ENCODE measurements at places on chromosomes 5 and 9.

- peak; percentile 67 for DNase-seq
Measured at GRCh38 chr9:122348288-122348777, 22.5 kb upstream of the PTGS1 start.

DNA sequence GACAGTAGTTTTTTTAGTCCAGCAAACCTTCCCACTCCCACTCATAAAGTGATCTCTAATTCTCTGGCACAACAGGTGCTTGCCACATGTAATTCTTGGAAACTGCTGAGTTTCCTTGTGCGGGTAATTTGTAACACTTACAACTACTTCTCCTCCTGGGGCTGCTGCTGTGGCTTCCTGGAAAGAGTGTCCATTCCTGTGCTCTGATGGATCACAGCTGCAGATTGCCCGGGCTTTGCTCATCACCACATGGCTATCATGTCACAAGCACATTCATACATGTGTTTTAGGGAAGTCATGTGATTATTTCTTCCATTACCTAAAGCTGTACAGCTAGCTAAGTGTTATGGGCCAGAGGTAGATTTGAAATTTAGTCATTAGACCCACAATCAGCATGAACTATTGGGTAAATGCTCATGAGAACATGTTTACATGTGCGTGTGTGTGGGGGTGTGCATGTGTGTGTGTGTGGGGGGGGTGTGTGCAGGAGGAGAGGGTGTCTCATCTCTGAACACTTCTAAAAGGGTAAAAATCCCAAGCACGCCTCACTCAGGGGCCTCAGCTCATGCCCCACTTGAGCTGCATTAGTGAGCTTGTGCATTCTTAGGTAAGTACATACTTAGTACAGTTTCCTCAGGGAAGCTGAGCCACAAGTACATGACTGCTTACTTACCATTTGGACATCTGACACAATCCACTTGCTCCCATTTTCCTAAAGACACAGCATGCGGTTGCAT is 118.1 kb upstream of the CCDC112 start:
- DNase-seq, result no peak

GRCh38 chr9:137191691-137192447 is 3.4 kb downstream of the SSNA1 start:
- no peak for DNase-seq

DNA sequence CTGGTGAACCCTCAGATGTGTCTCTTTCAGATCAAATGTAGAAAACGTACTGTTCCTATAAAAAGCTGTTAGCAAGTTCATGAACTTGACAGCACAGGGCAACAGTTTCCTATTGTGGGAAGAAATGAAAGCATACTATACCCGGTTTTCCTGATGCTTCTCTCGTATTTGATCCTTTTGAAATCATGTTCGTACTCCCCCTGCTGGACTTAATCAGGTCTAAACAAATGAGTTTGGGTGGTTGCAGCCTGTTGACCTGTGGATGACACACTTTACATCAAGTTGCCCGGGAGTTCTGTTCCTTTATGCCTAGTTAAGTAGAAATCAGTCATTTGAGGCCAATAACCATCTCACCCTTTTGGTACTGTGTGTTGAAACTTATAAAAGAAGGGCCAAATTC is 1992.3 kb downstream of the MAT2B start:
- peak; percentile 35 for DNase-seq

DNA sequence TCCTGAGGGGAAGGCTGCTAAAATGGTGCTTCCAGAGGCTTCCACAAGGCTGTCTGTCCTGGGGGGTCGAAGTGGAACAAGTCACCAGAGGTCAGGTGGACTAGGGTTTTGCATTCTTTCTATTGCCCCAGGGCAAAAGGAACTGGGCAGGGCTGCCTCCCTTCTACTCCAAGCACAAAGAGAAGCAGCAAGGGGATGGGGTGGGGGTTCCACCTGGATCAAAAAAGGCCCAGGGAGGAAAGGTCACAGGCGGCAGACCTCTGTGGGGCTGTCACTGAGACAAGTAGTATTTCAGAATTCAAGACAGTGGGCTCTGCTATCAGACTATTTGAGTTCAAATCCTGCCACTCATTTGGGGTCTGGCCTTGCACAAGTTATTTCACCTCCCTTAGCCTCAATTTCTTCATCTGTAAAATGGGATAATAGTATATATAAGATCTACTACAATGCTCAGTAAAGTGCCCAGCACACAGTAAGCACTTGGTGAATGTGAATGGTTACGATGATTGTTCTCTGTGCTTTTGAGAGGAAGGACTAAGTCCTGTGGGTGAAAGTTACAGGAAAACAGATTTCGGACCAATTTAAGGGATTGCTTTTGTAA is 1.9 kb upstream of the ARSI start:
- no peak for DNase-seq

- DNase-seq, result no peak
Measured at GRCh38 chr9:35510754-35511428, 21.0 kb downstream of the RUSC2 start.

DNA sequence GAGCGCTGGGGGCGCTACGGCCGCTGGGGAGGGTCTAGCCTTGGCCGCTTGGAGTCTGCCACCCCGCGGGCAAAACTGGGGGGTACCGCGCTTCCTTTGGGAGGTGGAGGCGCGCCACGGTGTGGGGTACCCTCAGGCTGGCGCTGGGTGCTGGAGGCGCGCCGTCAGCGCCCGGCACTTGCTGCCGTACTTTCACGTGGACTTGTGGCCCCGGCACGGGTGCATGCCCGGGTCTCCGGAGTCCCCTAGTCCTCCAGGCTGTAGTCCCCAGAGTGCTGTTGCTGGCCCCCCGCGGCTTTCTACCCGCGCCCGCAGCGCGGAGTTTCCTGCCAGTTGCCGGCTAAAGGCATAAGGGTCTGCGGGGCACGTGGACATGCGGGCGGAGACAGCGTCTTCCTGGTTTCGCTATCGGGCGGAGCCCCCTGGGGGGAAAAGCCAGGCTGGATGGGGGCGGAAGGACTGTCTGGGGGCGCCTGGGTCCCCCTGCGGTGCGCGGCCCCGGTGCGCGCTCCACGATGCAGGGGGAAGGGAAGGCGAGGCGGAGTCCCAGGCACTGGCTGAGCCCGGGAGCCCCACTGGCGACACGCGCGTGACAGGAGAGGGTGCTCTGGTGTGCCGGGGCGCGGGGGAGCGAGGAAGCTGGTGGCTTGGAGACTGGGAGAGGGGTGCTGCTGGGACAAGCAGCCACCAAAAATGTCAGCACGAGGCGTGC is 666 bp downstream of the PPARGC1B start:
- DNase-seq, result peak; percentile 57

GRCh38 chr5:112636751-112637150 is 100.9 kb upstream of the APC start:
- DNase-seq, result no peak

DNA sequence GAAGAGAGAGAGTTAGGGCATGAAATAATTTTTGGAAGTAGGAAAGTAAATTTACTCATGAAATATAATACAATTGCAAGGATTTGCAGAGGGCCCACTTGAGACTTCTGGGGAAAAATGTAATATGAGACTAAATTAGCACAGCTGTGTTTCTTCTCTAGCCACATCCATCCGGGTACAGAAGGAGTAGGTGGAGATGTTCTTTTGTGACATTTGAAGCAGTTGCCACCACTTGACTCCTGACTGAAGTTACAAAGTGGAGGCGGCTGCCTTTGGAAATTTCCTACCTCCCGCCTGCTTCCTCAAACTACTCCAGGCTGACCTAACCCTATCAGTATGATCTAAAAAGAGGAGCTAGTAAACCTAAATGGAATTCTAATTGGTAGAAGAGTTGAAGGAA is 58.1 kb upstream of the SHISAL2B start:
- peak; percentile 41 for DNase-seq

- no peak for DNase-seq
Measured at GRCh38 chr5:145739843-145740242, 95.3 kb downstream of the PRELID2 start.

- no peak for DNase-seq
Measured at GRCh38 chr9:119157196-119157595, 212.0 kb downstream of the BRINP1 start.

GRCh38 chr9:88053856-88054501 is 79.6 kb upstream of the CDK20 start:
- DNase-seq, result no peak

GRCh38 chr5:35159370-35159742 is 70.9 kb downstream of the PRLR start:
- DNase-seq, result no peak

DNA sequence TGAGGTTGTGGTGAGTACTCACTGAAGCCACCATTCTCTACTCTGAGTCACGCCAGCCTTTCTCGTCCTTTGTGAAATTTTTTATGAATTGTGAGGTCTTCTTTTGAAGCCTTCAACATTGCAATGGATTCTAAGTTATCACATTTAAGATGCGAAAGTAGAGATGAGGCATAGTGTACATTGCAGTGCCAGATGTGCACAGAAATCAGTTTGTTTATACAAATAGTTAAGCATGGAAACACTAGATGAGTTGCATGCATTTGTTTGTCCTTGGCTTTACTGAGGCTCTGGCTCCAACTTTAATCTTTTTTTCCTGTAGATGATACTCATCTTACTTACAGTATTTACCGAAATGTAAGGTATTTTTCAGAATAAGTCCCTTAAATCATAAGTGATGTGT is 453.7 kb upstream of the RIOK2 start:
- no peak for DNase-seq

GRCh38 chr9:125462861-125463291 is 201.2 kb downstream of the GAPVD1 start:
- no peak for DNase-seq

DNA sequence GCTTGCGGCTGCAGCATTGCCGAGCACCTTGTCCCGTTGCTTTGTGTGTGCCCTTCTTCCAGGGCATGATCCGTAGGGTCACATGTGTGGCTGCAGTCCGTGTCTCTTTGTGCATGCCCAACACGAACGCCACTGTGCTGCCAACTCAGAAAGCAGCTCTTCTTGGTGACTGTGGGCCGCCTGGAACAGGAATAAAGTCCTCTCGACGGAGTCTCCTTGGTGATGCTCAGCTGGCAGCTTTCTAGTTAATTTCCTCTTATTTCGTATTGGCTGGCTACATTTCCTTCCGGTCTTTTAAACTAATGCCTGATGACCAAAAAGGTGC is 5.8 kb downstream of the EXOC3 start:
- peak; percentile 2 for DNase-seq

DNA sequence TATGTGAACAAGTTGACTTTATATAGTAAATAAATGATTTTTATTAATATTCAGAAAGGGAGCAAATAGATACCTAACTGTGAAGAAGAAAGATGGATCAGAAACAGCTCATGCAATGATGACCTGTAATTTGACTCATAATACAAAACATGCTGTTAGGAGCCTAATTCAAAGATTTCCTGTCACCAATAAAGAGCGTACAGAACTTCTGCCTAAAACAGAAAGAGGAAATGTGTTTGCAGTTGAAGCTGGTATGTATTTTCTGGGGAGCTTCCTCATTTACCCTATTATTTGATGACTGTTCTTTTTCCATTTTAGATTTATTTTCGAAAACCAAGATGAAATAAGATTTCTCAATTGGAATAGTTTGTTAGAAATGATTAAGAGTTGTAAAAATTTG is 11.4 kb downstream of the YTHDC2 start:
- peak; percentile 90 for DNase-seq

DNA sequence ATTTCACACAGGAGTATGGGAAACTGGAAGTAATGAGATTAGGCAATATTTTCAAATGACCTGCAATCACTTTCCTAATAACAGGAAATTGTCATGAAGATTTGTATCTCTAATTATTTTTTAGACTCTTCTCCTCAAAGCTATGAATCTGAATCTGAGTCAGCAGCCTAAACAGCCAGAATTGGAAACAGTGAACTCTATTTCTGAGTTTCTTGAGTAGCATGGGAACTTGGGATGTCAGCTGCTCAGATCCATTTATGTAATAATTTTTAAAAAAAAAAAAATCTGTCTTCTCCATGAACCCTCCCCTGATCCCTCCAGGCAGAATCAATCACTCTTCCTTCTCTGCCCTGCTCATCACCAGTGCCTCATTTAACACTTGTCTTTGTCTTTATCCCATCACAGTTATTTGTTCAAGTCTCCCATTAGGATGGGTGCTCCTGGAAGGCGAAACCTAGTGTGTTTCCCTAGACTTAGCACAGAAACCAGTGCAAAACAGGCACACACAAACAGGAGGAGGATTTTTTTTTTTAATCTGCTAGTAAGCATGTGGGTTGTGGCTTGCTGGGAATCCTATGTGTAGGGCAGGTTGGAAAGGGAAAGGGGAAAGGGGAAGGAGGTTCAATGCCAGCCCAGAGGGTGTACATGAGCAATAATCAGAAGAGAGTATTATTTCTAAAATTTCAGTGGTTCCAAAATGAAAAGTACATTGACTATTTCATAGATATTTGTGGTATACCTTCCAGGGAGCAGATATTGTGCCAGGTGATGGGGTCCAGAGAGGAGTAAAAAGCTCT is 186.8 kb downstream of the TTLL11 start:
- no peak for DNase-seq

GRCh38 chr5:72268260-72268659 is 51.8 kb downstream of the MRPS27 start:
- no peak for DNase-seq

- no peak for DNase-seq
Measured at GRCh38 chr9:127075624-127076372, 46.6 kb downstream of the ANGPTL2 start.

DNA sequence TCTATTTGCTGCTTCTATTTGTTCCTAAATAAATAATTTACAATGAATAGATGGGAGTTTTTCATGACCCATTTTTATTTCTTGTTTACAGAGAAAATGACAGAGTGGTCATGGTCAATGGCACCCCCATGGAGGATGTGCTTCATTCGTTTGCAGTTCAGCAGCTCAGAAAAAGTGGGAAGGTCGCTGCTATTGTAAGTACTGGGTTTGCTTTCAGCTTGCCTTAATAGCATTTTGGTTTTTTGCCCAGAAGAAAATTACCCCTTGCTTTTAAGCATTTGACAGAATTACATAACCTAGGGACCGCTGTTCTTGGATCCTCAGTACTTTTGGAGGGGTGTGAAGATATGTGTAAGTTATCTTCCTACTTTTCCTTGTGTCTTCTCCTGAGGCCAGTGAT is 44.1 kb downstream of the TJP2 start:
- no peak for DNase-seq

DNA sequence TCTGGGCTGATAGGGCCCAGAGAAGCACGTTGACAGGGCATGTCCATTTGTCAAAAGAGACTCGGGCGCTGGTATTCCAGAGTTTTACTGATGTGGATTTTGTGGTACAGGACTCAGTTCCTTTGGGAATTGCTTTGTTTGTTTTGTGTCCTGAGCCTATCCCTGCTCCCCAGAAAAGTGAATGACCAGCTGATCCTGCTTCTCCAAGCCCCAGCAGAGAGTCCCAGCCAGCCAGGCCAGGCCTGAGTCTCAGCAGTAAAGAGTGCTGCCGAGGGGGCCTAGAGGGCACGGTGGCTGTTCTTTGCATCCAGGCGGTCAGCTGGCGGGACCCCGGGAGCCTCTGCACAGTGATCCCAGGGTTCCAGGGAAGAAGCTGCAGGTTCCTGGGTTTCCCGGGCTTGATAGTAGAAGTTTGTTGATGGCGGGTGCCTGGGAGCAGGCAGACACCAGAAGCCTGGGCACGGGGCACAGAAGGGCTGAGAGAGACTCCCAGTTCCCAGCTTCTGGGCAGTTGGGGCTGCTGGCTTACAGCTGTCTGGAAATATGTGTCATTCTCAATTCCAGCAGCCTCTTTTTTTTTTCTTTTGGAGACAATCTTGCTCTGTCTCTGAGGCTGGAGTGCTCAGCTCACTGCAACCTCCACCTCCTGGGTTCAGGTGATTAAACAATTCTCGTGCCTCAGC is 8.7 kb downstream of the PRDM12 start:
- DNase-seq, result no peak

GRCh38 chr5:173663352-173664153 is 47.1 kb upstream of the BOD1 start:
- DNase-seq, result no peak

Data from Kasumi-1 (cell line).